ENCODE measurements at places on chromosomes 16 and 17.

DNA sequence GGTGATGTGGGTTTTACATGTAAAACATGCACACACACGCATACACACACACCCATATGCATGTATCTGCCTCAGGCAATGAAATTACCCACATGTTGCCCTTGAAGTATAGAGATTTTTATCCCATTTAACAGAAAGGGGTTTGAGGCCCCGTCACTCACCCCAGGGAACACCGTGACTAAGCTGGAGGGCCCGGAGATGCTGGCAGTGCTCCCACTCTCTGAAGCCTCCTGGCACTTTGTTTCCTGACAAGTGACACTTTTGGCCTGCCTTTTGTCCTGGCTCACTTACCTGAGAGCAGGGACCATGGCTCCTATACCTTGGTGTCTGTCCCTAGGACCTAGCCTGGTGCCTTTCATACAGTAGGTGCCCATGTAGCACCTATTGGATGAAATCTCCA is 50.0 kb upstream of the TNRC6C start:
- DNase-seq, result no peak

GRCh38 chr17:56742601-56743000 is 91.1 kb downstream of the C17orf67 start:
- no peak for DNase-seq

DNA sequence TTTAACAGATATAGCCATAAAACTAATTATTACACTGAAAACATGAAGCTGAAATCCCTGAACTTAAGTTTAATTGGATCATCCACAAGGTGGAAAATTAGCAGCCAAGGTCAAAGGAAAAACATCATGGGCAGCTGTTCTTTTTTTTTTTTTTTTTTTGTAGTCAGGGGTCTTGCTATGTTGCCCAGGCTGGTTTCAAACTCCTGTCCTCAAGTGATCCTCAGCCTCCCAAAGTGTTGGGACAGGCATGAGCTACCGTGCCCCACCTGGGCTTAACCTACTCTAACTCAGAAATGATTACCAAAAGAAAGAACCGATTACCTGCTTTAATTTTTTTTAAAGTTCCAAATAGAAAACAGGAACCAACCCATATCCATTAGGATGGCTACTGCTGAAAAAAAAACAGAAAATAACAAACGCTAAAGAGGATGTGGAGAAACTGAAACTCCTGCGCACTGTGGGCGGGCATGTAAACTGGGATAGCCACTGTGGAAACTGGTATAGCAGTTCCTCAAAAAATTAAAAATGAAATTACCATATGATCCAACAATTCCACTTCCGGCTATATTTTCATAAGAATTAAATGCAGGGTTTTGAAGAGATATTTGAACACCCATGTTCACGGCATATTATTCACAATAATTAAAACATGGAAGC is 8.6 kb downstream of the CMC2 start:
- DNase-seq, result no peak

- DNase-seq, result peak; percentile 17
Observed at GRCh38 chr16:28494121-28494851, at the start of gene APOBR. APOBR (plus strand) TSS chr16:28494643; CDS start chr16:28494682, 39 bp downstream.

DNA sequence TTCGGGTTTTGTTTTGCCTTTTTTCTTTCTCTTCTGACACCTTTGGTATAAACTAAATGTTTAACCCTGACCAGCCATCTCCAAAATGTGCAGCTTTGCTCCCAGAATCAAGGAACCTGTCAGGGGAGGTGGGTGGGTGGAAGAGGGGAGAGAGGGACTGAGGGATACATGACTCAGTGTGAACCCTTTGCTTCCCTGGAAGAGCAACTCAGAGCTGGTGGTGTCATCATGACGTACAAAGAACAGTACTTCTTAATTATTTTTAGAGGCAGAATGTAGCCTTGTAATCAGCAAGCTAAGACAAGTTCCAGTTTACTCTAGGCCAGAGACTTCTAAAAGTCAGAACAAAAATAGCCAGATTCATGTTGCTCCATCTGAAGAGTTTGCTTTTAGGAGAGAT is 119.6 kb upstream of the HAS3 start:
- no peak for DNase-seq

DNA sequence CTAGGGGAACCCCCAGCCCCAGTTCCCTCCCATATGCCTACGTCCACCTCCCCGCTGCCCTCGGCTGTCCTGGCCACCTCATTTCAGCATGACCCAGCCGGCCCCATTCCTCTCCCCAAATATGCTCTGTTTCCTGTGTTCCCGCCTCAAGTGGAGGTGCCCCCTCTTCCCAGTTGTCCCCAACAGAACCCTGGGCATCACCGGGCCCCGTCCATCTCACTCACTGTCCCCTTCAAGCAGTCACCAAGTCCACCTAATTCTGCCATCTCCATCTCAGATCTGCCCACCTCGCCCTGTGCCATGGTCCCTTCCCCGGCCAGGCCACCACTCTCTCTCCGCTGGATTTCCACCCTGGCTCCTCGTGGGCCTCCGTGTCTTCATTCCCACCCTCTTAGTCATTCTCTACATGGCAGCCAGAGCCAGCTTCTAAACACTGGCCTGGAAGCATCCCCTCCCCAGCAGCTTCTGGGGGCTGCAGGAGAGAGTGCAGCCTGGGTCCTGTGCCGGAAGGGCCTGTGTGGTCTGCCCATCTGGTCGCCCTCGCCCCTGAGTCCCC is 12.8 kb downstream of the CDK3 start:
- DNase-seq, result no peak

DNA sequence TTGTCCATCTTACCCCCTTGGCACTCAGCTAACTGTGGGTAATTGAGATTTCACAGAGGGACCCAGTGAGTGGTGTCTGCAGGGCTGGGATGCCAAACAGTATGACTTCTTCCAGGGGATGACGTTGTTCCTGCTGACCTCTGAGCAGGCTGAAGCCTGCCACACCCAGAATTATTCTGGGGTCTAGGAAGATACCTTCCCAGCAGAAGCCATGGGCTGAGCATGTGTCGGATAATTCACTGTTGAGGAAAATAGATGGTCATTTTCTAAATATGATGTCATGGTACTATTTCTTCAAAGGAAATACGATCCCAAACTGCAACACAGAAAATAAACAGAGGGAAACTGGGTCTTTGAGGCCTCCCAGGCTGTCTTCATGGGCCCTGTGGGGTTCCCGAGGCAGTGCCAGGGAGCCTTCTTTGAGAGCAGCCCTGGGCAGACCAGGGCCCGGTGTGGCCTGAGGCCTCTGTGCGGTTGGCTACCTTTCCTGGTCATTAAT is 17.4 kb downstream of the WNT9B start:
- no peak for DNase-seq

DNA sequence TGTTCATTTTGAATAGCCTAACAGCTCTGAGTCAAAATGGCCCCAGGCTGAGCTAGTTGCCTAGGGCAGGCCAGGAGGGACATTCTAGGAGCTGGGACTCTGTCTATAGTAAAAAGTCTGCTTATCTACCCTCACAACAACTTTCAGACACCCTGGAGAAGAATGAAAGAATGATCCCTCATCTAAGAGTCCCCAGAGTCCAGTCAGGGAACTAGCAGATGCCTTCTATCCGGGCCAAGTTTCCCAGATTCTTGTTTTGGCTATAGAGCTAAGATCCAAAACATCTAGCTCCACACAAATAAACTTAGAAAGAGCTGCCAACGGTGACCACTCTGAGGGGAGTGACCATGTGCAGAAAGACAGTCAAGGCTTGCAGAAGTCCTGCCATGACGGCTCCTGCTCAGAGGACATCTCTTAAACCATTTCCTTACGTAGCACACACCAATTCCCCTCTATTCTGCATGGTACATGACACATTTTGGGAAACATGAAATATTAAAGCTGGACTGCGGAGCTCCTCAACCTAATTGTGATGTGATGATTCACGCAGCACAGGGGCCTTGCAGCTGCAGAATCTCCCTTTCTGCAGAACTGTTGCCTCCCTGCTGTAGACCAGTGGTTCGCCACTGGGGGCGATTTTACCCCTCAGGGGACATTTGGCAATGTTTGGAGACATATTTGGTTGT is 24.2 kb downstream of the FAM20A start:
- DNase-seq, result no peak

Data from endothelial cell (in vitro differentiated cells).